ENCODE measurements at places on chromosomes 2 and 18.

- no peak for DNase-seq
Measured at GRCh38 chr2:71492112-71492511, 38.8 kb downstream of the DYSF start.

- DNase-seq = no peak
Measured at GRCh38 chr2:237939251-237939650, 27.6 kb upstream of the UBE2F start.

GRCh38 chr2:138752197-138752956 lies 27.8 kb downstream of the NXPH2 start:
- DNase-seq = peak; percentile 9

DNA sequence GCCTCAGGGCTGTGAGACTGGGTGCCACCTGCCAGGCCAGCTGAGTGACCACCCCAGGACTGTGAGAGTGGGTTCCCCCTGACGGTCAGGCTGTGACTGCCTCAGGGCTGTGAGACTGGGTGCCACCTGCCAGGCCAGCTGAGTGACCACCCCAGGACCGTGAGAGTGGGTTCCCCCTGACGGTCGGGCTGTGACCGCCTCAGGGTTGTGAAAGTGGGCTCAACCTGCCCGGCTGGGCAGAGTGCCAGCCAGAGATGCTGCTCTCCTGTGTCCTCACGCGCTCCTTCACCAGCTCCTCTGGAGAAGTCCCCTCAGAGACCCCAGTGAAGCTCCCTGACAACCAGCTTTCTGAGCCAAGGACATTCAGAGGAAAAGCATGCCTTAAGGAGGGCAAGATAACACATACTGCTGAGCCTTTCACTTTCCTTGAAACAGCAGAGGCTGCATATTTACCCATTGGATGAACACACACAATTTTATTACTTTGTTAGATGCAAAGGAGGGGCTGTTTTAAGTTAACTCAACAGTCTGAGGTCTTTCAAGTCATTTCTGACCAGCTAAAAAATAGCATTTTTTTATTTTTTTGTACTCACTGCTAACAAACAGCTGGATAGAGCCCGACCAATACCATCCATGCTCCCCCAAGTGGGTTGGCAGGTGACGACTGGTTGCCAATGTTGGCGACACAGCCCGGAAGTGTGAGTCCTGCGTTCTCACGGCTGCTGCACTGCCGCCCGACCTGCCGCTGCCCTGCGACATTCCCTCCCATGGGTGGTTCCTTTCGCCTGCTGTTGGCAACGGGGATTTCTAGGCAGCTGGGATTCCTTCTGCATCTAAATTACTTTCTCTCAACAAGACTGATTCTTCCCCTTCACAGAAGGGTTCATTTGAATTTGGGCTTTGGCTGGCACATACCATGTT lies 70.7 kb downstream of the NDUFA10 start:
- DNase-seq = no peak

GRCh38 chr2:134582547-134582899 lies 136.3 kb downstream of the TMEM163 start:
- DNase-seq = peak; percentile 14

DNA sequence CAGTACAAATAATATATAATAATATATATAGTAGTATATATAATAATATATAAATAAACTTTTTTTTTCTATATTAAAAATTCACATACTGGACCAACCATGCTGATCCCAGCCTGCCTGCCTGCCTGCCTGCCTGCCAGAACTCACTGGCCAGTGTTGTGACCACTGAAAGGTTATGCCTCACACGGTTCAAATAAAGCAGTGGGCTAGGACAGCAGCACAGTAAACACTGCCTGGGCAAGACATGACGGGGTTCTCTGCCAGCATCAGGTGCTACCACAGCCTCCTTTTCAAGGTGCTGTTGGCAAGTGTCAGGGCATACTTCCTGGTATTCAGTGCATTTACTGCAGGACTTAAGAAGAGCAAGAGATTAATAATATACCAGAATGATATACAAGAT lies 67.6 kb downstream of the TRAPPC8 start:
- DNase-seq = no peak

DNA sequence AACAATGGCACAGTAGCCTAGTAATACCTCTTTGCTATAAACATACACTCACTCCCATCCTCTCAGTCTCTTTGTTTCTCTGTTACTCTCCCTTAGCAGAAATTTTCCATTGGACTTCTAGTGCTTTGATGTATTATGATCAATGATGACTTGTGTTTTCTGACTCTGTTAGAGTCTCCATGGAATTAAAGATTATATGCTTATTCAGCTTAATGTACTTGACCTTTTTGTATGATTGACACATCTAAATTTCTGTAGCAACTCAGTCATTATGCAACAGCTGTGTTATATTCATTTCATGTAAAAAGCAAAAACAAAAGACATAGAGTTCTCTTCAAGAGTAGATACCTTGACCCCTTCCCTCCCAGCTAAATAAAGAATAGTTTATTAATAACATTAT lies 173.8 kb downstream of the SLC4A10 start:
- no peak for DNase-seq
